Right cardiac atrium (tissue), 5 donors: ENCODE measurements at places on chromosomes 1 and 21. TPM values are rescaled to one million over a fixed set of nuclear protein-coding genes. Genes with fewer than 3 reads are reported as not detected.

Gene IQGAP3
- total RNA-seq = 0.68 TPM

GRCh38 chr1:12614402-12615158 is 3.4 kb downstream of the DHRS3 start:
- no peak for DNase-seq

Gene FCRL3
- not detected for total RNA-seq

DNA sequence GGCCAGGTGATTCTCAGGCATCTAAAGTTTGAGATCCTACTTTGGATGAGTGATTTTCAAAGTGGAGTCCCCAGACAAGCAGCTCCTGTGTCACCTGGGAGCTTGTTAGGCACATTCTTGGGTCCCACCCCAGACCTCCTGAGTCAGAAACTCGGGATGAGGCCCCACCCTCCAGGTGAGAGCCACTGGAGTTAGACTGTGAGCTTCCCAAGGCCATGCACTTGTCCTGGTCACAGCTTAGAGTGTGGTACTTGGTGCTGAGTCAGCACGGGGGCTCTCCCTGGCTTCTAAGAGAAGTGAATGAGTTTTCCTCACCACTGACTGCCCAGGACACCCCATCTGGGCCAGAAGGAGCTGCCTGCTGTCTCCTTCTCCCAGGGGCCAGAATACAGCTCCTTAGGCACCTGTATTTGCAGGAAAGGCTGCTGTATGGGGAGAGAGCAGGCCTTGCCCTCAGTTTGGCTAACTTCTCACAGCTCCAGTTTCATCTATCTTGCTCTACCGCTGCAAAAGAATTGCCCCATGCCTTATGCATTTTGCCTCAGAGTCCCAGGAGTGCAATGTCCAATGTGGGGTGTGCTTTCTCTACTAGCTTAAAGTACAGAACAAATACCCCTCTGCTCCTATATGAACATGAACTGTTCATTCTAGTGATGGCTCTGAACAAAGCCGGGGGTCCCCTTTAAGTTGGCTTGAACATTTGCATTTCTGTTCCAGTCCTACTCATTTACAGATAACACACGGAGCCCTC is 98.1 kb downstream of the PSMG1 start:
- DNase-seq = no peak

DNA sequence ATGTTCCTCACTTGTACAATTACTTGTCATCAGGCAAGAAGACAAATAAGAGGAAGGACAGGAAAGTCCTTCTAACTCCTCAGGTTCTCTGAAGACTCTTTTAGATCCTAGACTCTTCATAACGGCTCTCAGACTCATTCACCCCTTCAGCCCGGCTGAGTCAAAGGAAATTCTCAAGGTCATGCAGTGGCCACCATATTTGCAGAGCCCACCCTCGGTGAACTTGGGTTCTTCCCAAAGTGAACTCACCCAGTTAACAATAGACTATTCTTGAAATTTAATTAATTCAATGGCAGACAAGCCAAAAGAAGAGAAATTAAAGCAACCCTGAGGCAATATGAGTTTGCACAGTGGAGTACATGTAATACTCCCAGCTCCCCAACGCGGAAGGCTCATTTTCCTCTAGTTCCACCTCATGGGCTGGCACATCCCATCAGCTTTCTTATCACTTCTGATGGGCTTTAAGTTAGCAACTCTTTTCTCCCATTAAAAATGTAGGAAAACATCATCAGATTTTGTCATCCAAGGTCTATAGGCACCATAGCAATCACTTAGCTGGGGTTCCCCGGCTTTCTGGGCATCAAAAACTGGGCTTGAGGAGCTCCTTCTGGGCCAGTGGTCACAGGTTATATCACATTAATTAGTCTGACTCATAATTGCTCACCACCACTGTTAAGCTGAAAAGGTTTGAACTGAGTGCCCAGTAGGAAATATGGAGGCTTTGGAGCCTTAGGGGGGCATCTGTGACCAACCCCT is 27.8 kb upstream of the TIAM1 start:
- DNase-seq = no peak
